ENCODE measurements at places on chromosomes 12 and 14.

GRCh38 chr12:26149968-26150500, 25.2 kb upstream of the BHLHE41 start:
- DNase-seq, result no peak

DNA sequence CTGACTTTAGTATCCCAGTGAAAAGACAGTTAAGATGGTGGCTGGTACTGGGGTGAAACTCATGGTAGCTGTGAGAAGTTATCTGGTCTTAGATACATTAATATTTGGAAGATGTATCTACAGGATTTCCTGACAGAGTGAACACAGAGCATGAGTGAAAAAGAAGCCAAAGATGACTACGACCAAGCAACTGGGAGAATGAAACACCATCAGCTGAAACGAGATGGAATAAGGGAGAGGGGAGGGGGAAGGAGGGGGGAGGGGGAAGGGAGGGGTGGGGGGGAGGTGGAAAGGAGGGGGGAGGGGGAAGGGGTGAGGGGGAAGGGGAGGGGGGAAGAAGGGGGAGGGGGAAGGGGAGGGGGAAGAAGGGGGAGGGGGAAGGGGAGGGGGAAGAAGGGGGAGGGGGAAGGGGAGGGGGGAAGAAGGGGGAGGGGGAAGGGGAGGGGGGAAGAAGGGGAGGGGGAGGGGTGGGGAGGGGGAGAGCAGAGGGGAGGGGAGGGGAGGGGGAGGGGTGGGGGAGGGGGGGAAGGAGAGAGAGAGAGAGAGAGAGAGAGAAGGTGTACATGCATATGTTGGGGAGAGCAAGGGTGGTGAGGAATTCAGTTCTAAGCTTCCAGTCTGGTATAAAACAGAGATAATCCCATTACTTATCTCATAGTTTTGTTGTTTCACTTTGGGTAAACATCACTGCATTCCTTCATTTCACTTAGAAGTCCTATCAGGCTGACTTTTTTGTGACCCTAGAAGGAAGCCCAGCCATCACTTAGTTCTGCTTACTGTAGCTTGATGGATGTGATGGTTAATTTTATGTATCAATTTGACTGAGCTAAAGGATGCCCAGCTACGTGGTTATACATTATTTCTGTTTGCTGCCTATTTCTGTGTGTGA, 73.9 kb downstream of the SPPL3 start:
- DNase-seq, result no peak

DNA sequence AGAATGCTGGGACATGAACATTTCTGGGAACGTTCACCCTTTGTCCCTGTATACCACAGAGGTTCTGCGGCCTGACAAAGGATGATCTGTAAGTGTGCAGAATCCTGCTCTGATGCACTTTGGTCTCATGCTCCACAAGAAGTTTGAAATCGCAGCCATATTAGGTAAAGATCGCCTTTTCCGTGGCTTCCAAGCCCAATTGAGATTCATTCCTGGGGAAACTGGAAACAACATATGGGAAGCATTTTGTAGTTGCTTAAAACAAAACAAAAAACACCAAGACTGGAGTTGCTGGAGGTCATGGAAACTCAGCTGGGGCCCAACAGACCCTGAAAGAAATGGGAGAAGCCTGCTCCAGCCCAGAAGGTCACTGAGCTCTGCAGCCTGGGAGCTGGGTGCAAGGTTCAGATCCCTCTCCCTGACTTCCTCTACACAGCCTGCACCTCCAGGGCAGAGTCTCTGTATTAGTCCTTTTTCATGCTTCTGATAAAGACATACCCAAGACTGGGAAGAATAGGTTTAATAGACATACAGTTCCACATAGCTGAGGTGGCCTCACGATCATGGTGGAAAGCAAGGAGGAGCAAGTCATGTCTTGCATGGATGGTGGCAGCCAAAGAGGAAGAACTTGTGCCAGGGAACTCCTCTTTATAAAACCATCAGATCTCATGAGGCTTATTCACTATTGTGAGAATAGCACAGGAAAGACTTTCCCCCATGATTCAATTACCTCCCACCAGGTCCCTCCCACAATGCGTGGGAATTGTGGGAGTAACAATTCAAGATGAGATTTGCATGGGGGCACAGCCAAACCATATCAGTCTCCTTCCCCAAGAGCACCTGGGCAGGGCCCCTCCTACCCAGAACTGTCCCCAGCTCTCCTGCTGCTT, 60.8 kb upstream of the CHGA start:
- DNase-seq, result no peak

- DNase-seq, result no peak
Measured at GRCh38 chr14:61696753-61697318, 1.5 kb downstream of the HIF1A start.

DNA sequence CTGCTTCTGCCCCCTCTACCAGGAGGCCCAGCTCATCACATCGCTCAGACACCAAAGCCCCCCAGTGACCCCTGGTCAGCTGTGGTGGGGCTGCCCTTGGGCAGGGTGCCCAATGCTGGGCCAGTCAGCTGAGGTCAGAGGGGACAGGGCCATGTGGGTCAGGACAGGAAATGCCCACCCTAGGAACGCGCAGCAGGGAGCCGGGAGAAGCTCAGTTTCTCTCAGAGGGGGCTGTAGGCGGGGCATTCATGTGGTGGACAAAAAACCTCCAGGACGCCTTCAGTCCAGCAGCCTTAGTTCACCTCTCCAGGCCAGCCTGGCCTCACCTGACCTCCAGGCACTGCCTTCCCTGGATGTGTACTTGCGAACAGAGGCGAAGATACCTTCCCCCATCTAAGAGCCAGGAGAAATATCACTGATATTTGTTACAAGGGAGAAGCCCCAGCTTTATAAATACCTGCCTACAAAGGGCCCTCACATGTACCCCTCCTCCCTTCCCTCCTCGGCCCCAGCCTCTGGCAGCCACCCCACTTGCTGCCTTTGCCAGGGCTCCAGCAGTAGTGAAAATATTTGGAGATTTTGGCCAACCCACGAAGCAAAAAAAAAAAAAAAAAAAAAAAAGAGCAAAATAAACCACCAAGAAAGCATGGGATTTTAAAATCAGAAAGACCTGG, 41.9 kb upstream of the PLEKHG6 start:
- DNase-seq, result no peak

- DNase-seq, result no peak
Measured at GRCh38 chr12:49730568-49731101, 10.7 kb upstream of the TMBIM6 start.

- DNase-seq, result no peak
Measured at GRCh38 chr12:86774841-86775388, 518.7 kb upstream of the MGAT4C start.

GRCh38 chr14:33026850-33027430, 88.3 kb downstream of the NPAS3 start:
- DNase-seq, result no peak

GRCh38 chr12:54765652-54766051, 88.7 kb upstream of the MUCL1 start:
- DNase-seq, result no peak

DNA sequence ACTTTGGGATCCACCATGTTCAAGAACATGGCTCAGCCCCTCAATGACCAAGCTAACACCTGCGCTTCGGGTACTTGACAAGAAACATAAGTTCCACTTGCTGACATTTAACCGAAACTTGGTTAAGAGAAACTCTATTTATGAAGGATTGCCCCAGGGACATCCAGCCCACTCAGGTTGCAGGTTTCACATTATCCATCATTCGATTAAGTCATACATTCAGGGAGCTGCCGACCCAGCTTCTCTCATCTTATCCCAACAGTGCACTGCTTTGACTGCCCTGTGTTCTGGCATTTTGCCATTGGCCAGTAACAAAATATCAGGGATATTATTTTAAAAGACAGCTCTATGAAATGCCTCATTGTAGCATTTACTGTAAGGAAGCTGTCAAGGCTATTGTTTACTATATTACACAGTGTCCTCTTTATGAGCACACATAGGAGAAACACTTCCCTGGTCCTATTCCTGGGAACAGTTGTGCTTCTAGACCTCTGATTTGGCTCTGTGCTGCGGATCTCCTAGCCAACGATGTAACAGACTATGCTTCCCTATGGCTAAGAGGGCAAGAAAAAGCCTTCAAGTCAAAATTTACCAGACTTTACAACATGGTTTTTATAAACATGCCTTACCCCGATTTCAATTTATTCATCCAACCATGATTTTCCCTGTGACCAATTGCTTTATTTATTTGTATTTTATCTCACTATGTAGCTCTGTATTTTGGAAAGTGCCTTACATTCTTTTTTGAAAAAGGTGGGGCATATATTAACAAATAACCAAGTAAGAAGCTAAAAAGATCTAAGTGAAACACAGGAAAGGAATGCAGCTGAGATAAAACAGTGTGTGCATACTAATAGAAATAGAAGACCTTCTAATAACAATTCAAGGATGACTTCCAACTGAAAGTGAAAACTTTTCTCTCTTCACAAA, 109.3 kb downstream of the ITPR2 start:
- DNase-seq, result no peak

DNA sequence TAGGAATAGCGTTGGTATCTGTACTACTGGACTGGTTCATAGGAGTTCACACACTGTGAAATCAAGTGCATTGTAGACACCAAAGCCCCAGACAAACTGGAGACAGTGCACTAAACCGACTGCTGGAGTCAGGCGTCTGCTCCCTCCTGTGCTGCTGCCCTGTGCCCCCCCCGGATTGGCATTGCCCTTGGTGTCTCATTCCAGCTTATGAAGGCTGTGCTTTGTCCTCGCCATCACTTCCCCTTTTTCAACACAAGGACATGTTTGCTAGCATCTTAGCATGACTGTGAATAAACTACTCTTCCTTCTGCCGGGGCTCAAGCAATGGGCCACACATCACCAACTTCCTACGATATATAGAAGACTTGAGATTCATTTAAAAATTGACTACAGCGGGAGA, 84.0 kb downstream of the TMCC3 start:
- peak; percentile 48 for DNase-seq

- no peak for DNase-seq
Measured at GRCh38 chr14:65359503-65359902, 53.0 kb upstream of the FUT8 start.

DNA sequence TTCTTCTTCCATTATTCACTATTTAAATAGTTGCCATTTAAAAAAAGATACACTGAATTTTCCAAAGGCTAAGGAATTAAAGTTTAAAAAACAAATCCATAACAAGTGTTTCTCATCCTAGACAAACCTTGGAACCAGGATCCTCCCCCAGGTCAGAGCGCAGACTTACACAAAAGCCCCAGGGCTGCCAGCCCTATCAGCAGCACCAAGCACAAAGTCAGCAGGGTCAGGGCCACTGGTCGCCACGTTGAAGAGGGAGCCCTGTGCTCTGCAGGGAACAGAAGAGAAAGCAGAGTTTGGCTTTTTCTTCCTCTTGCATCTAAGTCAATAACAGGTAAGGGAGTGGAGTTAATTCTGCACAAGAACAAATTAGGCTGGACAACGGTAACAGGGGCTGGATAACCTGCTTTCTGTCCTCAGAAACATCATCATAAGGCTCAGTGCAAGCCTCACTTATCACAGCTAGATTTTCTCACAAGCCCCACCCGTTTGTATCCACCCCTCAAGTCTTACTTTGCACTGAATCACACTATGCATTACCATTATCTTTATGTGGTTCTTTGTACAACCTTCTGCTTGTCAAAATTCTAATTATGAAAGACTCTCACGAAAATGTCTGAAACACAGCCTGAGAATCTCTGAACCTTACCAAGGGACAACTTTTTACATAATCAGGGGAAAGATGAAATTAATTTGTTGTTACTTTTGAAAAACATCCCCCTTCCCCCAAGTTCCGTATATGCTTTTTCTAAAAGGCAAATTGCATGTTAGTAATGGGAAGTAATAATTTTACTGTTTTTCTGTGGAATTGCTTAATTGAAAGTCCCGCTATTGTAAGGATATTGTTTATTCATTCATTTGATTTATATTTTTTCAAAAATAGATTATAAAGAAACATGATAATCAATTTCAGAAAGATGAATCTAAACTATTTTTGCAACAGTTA, 9.6 kb downstream of the CLEC1A start:
- DNase-seq, result no peak

- DNase-seq, result no peak
Measured at GRCh38 chr14:91636604-91637003, 95.3 kb downstream of the CATSPERB start.

GRCh38 chr12:570435-570920, 92.8 kb downstream of the NINJ2 start:
- DNase-seq, result peak; percentile 74

DNA sequence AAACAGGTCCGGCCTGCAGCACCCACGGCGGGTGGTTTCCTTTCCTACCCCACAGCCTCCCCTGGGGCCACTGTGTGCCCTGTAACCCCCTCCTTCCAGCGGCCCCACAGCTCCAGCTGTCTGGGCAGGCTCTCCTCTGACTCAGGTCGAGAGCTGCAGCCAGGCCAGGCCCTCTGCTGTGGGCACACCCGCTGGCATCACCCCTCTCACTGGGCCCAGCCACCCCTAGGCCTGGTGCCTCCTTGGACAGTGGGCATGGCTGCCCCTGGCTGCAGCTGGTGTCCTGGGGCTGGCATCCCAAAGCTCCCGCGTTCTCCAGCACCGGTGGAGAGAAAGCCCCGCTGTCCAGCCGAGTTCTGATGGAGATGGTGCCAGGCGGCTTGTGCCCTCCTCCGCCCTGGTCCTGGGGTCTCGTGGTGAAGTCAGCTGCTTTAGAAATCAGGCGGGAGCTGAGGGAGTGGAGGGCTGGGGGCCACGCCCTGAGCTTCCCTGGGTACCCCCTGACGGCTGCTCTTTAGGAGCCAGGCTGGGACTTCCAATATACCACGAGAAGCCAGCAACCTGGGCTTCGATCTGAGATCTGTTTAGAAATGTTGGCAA, 114.9 kb downstream of the KIF26A start:
- DNase-seq, result no peak

DNA sequence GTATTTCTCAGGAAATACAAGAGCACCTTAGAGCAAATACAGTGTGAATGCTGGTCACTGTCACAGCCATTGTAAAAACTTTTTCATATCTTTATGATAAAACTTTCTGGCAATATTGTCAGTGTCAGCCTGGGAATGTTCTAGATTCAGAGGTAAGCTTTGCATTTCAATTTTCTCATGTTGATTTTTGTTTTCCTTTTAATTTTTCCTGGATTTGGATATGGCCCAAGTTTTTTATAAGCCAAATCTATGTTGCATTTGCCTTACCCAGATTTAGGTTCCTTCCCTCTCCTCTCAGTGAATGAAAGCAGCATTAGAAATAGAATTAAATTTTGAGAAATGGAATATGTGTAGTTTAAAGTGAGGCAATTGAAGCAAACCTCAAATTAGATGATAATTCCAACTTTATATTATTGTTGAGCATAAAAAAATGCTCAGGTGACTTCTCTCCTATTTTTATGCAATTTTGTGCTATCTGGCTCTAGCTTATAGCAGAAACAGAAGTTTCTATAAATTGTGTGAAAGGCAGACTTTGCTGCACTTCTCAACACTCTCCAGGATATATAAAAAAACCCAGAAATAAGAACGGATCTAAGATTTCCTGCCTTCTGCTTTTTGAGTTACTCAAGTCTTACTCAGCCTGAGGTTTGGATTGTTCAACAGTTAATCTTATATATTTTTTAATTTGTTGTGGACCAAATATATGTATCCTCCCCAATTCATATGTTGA, 368.2 kb upstream of the PRICKLE1 start:
- DNase-seq, result no peak

GRCh38 chr12:78241446-78241845, 410.8 kb downstream of the NAV3 start:
- no peak for DNase-seq

- DNase-seq, result no peak
Measured at GRCh38 chr14:24475261-24475660, 32.7 kb upstream of the SDR39U1 start.

- DNase-seq, result no peak
Measured at GRCh38 chr14:54450535-54450934, 9.4 kb upstream of the CNIH1 start.
